Trophoblast cell (in vitro differentiated cells and primary cell): ENCODE measurements at places on chromosomes 1 and 21.

DNA sequence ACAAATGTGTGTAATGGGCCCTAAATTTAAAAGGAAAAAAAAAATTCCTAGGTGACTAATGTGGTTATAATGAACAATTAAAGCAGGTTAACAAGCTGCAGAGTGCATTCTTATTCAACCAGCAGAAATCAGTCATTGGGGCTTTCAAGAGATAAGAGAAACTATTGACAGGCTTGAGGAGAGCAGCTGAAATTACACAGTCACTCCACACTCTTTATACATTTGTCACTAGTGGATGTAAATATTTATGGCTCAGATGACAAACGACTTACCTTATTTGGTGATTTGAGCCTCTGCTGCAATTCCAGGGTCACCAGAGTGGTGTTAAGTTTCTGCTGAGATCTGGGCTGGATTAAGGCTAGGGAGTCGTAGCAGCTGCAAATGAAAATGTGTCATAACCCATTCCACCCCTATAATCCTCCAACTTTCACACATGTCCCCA lies 896.3 kb downstream of the TTLL7 start:
- peak; percentile 53 for DNase-seq

- peak; percentile 55 for DNase-seq
These were observed at the start of gene TLCD4 for GRCh38 chr1:95117207-95118066. TSS of gene TLCD4 (plus strand) at chr1:95117355. CDS start at chr1:95143902, 26,547 bp downstream.

DNA sequence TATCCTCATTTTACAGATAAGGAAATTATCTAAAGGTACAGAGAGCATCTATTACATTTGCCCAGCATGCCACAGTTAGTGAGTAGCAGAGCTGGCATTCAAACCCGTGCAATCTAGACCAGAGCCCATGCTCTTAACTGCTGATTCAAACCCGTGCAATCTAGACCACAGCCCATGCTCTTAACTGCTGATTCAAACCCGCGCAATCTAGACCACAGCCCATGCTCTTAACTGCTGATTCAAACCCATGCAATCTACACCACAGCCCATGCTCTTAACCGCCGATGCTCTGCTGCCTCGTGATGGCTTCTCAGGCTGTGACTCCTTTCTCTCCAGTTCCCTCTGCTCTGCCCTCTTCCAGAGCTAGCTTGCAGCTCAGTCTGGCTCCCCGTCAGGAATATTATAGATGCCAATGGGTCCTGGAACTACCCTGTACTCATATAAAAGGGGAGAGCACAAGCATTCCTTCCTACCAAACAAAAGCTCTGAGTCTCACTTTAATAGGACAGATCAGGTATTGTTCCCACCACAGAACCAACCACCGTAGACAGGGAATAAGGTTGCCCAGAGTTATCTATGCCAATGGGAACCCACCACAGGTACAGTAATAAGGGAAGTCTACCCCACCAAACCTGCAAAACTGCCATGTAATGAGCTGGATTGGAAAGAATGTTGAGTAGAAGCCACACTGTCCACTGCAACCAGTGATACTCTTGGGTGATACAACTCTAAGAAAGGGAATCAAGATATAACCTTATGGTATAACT lies 78.4 kb downstream of the SMYD3 start:
- DNase-seq: peak; percentile 46

DNA sequence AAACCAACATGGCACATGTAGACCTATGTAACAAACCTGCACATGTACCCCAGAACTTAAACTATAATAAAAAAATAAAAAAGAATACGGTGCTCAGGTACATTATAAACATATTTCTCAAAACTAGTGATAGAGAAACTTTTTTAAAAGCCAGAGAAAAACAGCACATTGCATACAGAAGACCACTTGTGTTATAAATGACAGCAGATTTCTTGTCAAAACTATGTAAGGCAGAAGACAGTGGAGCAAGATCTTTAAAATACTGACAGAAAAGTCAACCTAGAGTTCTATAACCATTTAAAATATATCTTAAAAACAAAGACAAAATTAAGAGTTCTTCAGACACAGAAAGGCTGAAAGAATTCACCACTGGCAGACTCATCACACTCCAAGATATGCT lies 144.7 kb downstream of the NEGR1 start:
- DNase-seq: no peak

DNA sequence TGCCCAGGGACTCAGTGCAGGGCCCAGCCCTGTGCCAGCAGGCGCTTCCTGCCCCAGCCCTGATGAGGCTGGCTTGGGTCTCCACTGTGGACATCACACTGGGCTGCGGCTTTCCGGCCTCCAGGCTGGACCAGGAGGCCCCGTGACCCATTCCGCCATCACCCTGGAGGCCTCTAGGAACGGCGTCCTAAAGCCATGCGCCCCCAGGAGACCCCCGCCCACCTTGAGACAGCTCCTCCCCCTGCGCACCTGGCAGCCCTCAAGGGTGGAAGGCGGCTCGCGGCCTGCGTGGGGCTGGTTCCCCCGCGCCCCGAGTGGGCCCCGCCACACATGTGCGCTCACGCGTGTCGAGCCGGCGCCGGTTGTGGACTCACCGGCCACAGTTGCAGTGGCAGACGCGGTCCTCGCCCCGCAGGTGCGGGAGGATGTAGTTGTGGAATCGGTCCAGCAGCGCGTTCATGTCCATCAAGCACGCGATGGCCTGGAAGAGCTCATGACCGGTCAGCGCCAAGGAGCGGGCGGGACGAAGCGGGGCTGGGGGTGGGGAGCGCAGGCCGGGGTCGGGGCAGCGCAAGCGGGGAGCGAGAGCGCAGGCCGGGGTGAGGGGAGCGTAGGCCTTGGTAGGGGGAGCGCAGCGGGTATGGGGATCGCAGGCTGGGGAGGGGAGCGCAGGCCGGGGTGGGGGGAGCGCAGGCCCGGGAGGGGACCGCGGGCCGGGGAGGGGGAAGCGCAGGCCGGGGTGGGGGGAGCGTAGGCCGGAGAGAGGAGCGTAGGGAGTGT lies 924 bp downstream of the TMEM240 start:
- DNase-seq: no peak

DNA sequence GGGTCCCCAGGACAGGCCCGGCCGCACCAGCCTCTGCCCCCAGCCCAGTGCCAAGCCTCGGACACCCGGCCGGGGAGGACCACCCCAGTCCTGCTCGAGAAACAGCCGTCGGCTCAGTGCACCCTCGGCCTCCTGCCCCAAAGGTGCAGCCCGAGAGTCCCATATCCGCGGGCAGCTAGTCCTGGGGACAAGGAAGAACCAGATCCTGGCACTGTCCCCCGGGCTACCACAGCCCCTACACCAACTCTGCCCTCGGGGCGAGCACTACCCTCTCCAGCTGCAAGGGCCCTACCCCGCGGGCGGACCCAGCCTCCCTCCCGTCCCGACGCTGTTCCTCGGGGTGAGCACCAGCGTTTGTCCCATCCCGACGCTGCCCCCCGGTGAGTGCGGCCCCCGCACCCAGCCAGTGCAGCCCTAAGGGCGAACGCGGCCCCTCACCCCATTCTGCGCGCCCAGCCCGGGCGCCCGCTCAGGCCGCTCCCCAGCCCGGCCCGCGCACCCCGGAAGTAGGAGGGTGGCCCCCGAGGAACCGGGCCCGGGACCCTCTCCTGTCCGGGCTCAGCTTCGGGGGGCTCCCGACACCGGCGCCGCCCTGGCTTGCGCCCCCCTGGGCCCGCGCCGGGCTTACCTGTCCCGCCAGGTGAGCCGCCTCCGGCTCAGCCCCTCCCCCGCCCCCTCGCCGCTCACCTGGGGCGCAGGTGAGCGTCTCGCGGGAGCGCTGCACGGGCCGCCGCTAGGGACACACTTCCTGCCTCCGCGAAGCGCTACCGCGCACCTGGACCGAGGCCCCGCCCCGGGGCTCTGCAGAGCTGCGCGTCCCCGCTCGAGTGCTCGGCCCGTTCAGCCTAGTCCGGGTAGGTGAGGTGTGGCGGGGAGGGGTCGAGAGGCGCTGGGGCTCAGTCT lies at the start of gene KDF1:
Gene KDF1, minus strand, starts transcription at position 747 of the 903 bp plus-strand sequence. CDS start 8,088 bp downstream, outside the sequence.
- DNase-seq: peak; percentile 84

GRCh38 chr1:9721606-9722377 lies 70.3 kb downstream of the PIK3CD start:
- peak; percentile 43 for DNase-seq

GRCh38 chr1:26344147-26344920 lies 9.6 kb downstream of the CRYBG2 start:
- no peak for DNase-seq

DNA sequence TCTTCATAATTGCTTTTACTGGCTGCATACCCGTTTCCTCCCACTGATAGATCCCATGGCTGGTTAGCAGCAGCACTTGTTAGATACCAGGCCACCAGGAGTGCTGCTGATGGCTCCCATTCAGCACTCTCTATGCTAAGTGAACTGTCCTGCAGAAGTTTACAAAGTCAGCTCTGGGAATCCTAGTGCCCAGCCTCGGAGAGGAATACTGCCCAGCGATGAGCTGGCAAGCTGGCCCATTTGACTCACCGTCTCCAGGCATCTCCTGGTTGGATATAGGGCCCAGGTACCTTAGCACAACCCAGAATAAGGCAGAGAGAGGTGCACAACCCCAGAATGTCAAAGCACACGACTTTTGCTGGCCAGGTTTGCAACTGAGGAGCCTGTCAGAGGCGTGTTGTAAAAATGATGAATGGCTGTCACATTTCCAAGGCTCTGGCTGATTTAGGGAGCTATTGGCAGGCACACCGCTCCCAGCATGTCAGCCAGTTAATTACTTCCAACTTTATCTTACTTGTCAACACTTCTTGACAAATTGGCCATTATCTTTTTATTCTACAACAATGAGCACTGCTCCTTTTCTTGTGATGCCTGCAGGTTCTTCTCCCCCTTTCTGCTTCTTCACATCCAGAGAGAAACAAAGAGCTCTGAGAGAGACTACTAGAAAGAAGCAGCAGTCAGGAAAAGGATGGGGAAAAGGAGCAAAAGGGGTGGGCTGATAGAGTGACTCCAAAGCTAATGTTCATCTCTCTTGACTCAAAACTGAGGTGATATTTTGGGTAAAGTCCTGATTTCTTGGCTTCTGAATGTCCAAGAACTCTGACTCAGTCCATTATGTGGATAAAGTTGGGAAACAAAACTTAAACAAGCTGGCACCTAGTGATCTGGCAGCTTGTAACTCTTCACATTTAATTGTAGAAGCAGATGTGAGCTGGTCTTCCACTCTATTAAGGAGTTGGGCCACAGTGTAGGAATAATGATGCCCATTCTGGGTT lies 10.8 kb upstream of the ANGPTL7 start:
- DNase-seq: no peak

DNA sequence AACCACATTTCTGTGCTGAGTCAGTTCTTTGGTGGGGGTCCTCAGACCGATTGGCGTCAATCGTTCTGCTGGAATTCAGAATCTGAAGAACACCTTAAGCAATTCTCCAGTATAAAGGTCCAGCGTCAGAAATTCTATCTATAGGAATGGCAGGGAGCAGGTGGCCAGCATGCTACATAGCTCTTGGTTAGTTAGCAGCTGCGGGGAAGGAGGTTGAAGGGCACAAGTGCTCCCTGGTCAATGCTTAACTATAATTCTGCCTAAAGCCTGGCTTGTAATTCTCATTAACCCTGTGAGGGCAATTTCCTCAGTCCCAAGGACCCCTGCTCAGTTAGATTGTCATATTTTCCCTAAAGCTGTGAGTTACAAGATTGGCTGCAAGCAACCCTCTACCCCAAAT lies 54.3 kb upstream of the GALNT2 start:
- DNase-seq: no peak

GRCh38 chr1:207828485-207829158 lies 76.8 kb downstream of the CD46 start:
- peak; percentile 85 for DNase-seq

DNA sequence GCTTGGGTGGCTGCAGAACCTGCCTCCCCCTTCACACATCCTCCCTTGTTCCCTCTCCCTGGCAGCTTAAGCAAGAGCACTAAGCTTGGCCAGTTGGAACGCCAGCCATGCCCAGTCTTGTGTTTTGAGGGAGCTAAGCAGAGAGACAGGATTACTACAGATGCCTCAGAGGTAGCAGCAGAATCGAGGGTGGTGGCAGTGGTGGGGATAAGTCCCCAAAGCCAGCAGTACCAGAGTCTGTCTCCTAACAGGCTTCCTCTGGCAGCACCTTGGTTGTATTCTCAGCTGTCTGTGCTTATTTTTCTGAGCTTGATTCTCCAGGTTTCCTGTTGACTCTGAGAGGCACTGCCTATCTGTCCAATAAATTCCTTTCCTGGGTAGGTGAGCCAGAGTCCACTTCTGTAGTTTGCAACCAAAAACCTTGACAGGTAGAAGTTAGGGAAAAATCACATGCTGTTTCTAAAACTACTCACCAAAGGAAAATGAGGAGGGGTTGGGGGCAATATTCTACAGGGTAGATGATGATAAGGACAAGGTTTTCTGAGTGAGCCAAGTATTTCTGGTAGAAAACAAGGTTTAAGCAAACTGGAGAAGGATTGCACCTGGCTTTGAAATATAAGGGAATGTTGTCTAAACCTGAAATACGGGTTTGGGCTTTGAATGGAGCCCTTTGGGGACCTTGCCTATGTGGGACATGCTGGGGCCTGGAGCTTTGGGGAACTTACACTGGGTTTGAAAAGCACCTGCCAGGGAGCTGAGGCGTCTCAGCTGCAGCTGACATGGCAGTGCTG lies 100.8 kb downstream of the PBX1 start:
- peak; percentile 66 for DNase-seq

DNA sequence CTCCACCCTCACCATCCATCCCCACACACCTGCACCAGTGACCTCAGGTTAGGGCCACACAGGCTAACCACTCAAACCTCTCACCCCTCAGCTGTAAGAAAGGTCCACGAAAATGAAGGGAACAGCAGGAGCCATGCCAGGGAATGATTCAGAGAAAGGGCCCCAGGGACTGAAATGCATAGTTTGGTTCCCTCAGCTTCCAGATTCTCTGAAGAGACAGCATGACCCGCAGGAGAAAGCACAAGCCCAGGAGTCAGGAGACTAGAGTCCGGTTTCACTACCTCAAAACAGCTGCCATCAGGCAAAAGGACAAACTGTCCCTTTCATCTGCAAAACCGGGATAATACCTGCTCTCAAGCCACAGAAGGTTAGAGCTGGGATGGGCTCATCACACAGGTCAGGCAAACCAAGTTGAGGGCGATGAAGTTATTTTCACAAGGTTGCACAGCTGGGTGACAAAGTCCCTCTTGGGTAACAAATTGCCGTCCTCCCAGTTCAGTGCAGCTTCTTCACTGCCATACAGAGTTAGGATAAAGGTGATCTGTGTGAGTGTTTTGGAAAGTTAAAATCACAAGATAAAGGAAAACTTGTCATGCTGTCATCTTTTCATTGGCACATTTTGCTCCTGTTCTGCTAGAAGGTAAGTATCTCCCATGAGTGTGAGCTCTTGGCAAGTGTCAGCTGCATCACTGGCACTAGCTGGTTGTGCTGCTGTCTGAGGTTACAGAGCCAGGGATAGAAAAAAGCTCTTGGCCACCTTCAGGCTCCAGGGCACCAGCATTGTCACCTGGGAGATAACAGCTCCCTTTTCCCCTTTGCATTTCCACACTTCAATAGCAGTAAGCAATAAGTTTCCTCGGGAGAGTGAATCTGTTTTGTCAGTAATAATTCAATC lies 120.4 kb downstream of the KCNH1 start:
- DNase-seq: peak; percentile 4

- no peak for DNase-seq
These were observed 10.9 kb upstream of the GSTM3 start for GRCh38 chr1:109751531-109752260.
